ENCODE measurements at places on chromosomes 13 and 19.

DNA sequence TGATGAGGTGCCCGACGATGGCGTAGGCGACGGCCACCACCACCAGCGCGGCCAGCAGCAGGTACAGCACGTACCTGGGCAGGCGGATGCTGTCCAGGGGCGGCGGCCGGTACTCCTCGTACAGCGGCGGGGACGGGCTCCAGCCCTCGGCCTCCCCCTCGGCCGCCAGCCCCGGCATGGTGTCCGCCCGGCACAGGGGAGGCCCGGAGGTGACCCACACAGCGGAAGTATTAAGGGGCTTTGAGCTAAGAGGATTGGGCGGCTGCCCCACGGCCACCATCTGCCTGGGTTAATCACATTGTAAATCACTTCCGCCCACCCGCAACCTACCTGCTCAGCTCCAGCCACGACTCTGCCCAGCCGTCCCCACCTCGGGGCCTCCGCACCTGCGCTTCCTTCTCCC lies at the start of gene SMIM44:
Gene SMIM44 (minus strand): TSS at position 216 of the 403 bp plus-strand sequence. CDS start 38 bp downstream, at position 178.
- no peak for DNase-seq
- H3K27me3 ChIP-seq, result peaks cover 4% of the 10 kb centered on the region
- H3K36me3 ChIP-seq, result no peaks in the 10 kb centered on the region
- H3K4me3 ChIP-seq, result no peak within 1 kb of the TSS
- H3K27ac ChIP-seq, result no peak within 1 kb of the TSS

- H3K27ac ChIP-seq, result no peak overlapping the region
- no peak for DNase-seq
- no peaks in the 10 kb centered on the region for H3K27me3 ChIP-seq
- no peak overlapping the region for H3K4me3 ChIP-seq
- H3K36me3 ChIP-seq, result no peaks in the 10 kb centered on the region
These were observed 7.3 kb downstream of the NOSIP start for GRCh38 chr19:49573009-49573408.

DNA sequence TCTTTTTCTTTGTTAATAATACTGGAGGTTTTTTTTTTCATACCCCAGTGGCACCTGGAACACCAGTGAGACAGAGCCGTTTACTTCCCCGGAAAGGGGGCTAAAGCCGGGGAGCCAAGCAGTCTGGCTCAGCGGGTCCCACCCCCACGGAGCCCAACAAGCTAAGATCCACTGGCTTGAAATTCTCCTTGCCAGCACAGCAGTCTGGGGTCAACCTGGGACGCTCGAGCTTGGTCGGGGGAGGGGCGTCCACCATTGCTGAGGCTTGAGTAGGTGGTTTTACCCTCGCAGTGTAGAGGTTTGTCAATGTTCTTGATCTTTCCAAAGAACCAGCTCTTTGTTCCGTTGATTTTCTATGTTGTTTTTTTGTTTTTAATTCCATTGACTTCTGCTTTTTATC lies 94.6 kb upstream of the DIAPH3 start:
- H3K27me3 ChIP-seq, result no peaks in the 10 kb centered on the region
- H3K4me3 ChIP-seq, result no peak overlapping the region
- no peak for DNase-seq
- no peak overlapping the region for H3K27ac ChIP-seq

GRCh38 chr13:66940113-66940512 lies 290.0 kb downstream of the PCDH9 start:
- no peak for DNase-seq
- no peaks in the 10 kb centered on the region for H3K36me3 ChIP-seq
- no peak overlapping the region for H3K4me3 ChIP-seq
- H3K4me1 ChIP-seq, result no peaks in the 10 kb centered on the region
- no peak overlapping the region for H3K27ac ChIP-seq

GRCh38 chr19:8423817-8424223 lies 10.7 kb downstream of the MARCHF2 start:
- peaks cover 23% of the 10 kb centered on the region for H3K4me1 ChIP-seq
- peaks cover 38% of the 10 kb centered on the region for H3K36me3 ChIP-seq
- H3K27me3 ChIP-seq, result no peaks in the 10 kb centered on the region

DNA sequence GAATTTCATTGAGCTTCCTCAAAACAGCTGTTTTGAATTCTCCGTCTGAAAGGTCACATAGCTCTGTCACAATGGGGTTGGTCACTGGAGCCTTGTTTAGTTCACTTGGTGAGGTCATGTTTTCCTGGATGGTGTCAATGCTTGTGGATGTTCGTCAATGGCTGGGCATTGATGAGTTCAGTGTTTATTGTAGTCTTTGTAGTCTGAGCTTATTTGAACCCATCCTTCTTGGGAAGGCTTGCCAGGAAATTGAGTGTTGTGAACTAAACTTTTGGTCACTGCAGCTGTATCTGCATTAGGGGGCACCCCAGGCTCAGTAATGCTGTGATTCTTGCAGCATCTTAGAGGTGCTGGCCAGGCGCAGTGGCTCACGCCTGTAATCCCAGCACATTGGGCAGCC lies 22.0 kb downstream of the BLOC1S3 start:
- H3K27me3 ChIP-seq, result no peaks in the 10 kb centered on the region
- H3K27ac ChIP-seq, result no peak overlapping the region
- H3K36me3 ChIP-seq, result no peaks in the 10 kb centered on the region
- H3K4me1 ChIP-seq, result no peaks in the 10 kb centered on the region
- no peak overlapping the region for H3K4me3 ChIP-seq

- H3K27me3 ChIP-seq, result no peaks in the 10 kb centered on the region
- peak; percentile 16 for DNase-seq
- peak within 1 kb of the TSS; percentile 50 for H3K4me3 ChIP-seq
- H3K27ac ChIP-seq, result peak within 1 kb of the TSS; percentile 80
- no peaks in the 10 kb centered on the region for H3K36me3 ChIP-seq
These were observed at the start of gene PLA2G4C for GRCh38 chr19:48110350-48110966. Gene PLA2G4C (minus strand): TSS chr19:48110817. CDS start chr19:48106529, 4,288 bp downstream.

DNA sequence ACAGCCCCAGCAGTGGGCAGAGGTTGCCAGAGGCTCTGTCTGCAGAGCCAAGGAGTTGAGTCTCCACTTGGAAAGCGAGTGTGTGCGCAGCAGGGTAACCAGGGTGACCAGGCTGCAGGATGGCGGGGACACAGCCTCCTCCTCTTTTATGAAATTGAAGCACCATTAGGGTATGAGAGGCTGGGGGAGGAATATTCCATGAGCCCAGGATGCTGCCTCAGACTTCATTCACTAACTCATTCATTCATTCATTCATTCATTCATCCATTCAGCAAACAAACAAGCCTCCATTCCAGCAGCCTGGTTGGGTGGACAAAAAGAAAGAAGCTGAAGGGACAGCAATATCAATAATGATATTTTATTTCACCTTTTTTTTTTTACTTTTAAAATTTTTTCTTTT lies 6.6 kb upstream of the LMTK3 start:
- H3K27me3 ChIP-seq, result no peaks in the 10 kb centered on the region
- no peaks in the 10 kb centered on the region for H3K36me3 ChIP-seq
- H3K27ac ChIP-seq, result no peak overlapping the region
- H3K4me1 ChIP-seq, result peaks cover 16% of the 10 kb centered on the region
- H3K4me3 ChIP-seq, result no peak overlapping the region
- no peak for DNase-seq

DNA sequence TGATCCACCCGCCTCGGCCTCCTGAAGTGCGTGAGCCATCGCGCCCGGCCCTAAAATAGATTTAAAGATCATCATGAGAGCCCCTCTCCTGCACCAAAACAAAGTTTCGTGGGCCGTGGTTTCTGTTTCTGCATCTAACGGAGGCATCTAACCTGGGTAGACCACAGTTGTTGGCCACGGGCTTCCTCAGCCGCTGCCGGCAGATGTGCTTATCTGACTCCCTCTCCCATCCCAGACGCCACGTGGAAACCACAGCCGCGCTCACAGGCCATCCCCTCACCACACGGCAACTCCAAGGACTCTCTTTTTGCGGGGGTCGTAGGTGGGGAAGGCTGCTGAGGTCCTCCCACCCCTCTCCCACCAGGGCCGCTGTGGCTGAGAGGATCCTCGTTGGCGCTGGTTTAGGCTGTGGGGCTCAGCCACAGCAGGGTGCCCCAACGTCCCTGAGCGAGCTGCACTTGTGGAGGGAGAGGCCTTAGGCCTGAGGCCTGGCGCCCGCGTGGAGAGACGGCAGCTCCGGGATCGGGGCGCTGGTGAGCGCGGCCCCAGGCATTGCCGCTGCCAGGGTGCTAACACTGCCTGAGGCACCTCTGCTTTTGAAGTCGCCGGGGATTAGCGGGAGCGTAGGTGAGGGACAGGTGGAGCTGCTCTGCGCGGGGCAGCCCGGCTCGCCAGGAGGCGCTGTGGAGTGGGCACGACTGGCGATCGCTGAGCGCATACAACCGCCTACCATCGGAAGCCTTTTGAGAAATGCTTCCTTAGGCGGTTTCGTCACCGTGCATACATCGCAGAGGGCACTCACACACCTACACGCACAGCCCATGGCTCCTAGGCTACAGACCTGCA lies 8.9 kb downstream of the ZSCAN1 start:
- no peaks in the 10 kb centered on the region for H3K36me3 ChIP-seq
- no peak overlapping the region for H3K4me3 ChIP-seq
- no peak overlapping the region for H3K27ac ChIP-seq
- DNase-seq, result no peak

DNA sequence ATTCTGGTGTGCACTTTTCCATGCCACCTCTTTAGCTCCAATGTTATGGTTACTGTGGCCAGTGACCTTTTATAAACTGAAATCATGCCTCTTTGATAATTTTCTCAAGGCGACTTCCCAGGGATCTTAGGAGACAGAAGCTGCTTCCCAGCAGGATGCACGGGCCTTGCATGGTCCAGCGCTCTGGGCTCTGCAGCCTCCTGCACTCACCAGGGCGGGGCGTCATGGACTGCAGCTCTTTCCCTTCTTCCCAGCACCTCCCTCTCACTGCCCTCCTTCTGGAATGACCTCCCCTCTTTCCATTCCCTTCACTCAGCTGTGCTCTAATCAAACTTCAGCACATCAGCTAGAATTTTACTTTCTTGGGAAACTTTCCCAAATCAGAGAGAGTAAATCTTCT lies 318.3 kb downstream of the IRS2 start:
- H3K27ac ChIP-seq, result no peak overlapping the region
- no peaks in the 10 kb centered on the region for H3K36me3 ChIP-seq
- no peak for DNase-seq
- H3K4me3 ChIP-seq, result no peak overlapping the region
- H3K4me1 ChIP-seq, result no peaks in the 10 kb centered on the region
- H3K27me3 ChIP-seq, result no peaks in the 10 kb centered on the region

DNA sequence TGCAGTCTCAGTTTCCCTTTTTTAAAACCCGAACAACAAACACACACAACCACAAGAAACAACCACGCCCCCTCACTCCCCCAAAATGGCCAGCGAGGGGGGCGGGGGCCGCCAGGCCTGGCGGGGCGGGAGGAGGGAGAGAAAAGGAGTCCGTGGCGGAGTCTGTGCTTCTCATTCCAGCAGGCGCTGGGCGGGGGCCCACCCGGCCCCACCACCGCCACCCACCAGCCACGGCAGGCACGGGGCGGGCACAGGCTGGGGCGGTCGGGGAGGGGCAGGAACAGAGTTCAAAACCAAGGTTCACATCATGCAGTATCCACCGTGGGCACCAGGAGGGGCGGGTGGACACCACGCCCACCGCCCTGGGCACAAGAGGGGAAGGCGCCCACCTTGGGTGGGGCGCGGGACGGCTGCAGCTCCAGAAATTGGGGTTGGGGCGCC lies 12.9 kb downstream of the DPF1 start:
- H3K4me3 ChIP-seq, result no peak overlapping the region
- H3K27ac ChIP-seq, result peak overlapping the region; percentile 80
- peaks cover 33% of the 10 kb centered on the region for H3K4me1 ChIP-seq
- H3K27me3 ChIP-seq, result peaks cover 77% of the 10 kb centered on the region
- no peaks in the 10 kb centered on the region for H3K36me3 ChIP-seq

DNA sequence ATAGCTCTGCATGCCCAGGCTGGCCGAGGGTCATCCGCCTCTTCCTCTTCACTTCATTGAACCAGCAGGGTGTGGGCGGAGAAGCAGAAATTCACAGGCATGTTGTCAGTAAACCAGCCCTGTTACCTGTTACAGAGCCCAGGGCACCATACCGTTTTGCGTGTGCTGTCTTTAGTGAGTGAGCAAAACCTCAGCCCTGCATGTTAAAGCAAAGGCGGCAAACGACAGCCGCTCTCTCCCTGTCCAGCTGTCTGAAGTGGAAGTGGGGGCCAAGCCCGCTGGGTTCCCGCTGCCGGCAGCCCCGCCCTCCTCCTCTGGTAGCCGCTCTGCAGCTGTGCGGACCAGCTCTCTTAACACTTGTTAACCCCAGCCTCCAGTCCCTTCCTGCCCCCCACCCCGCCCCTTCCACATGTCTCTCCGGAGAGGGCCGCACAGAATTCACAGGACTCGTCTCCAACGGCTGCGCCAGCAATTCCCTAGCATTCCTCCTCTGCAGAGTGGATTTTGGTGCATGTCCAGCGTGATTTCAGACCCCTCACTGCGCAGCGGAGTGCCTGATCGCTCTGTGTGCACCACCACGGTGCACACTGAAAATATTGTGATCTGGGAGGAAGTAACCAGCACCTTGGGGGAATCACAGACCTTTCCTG lies 12.7 kb downstream of the KLHL26 start:
- peak overlapping the region; percentile 95 for H3K27ac ChIP-seq
- no peaks in the 10 kb centered on the region for H3K27me3 ChIP-seq
- peaks cover 53% of the 10 kb centered on the region for H3K4me1 ChIP-seq
- no peaks in the 10 kb centered on the region for H3K36me3 ChIP-seq
- no peak for DNase-seq

DNA sequence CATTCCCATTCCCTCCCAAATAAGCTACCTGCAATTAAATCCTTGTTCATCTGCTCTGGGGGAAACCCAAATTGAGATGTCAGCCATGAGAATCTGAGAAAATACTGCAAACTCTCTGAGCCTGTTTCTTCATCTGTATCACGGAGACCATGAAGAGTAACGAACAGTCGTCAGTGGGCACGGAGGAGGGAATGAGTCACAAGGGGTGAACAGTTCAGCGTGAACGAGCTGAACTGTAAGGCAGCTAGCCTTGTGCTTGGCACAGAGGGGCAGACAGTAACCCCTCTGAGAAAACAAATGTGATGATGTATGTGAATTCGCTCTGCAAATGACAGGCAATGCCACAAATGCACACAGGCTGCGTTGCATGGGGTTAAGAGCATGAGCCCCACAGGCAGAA lies 288.7 kb downstream of the FOXO1 start:
- no peaks in the 10 kb centered on the region for H3K36me3 ChIP-seq
- peaks cover 6% of the 10 kb centered on the region for H3K27me3 ChIP-seq
- H3K27ac ChIP-seq, result no peak overlapping the region
- H3K4me3 ChIP-seq, result no peak overlapping the region
- peaks cover 13% of the 10 kb centered on the region for H3K4me1 ChIP-seq
- DNase-seq, result no peak
